ENCODE measurements at places on chromosomes 3 and 15. TPM values are rescaled to one million over a fixed set of nuclear protein-coding genes. Genes with fewer than 3 reads are reported as not detected.

DNA sequence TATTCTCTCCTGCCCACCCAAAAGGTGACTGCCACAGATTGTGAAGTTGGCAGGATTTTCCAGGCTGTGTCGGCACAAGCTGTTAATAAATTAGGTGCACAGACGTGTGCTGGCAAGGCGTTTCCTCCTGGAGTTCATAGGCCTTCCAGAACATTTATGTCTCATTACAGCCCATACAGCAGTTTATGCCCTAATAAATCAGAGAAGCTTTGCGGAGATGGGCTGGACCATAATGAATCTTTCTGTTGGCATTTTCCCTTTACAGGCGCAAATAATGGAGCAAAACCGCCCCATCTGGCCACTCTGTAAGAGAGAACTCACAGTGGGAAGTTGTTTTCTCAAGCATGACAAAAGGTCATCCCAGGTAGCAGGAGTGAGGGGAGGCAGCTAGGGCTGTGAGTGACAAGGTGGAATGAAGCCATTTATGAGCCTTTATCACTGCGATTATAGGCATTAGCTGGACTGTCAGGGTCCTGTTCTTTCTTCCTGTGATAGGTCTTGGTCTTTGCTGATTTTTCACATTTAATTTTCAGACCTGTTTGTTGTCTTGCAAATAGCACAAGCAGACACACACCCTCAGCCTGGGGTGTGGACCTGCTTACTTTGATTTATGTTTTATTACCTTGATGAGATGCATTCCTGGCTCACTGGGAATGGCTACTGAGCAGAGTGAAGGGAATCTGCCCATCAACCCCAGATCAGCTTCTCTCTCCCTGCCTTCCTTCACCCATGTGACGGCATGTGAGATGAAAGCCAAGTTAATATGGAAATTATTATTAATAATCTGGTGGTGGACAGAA lies 257.5 kb downstream of the LRTM1 start:
- no peaks in the 10 kb centered on the region for H3K27me3 ChIP-seq
- no peak for DNase-seq
- no peaks in the 10 kb centered on the region for H3K36me3 ChIP-seq
- H3K4me3 ChIP-seq, result no peak overlapping the region

Gene WWTR1
- total RNA-seq, result 0.92 TPM

Gene SYNPR
- total RNA-seq, result not detected

- H3K36me3 ChIP-seq, result no peaks in the 10 kb centered on the region
- H3K4me1 ChIP-seq, result no peaks in the 10 kb centered on the region
- no peaks in the 10 kb centered on the region for H3K27me3 ChIP-seq
- no peak overlapping the region for H3K27ac ChIP-seq
Observed at GRCh38 chr3:157868196-157868595, 238.0 kb downstream of the SHOX2 start.

GRCh38 chr3:15292765-15293522 lies 39.4 kb downstream of the SH3BP5 start:
- no peak for DNase-seq
- H3K27ac ChIP-seq, result peak overlapping the region; percentile 58
- no peaks in the 10 kb centered on the region for H3K27me3 ChIP-seq
- peaks cover 22% of the 10 kb centered on the region for H3K36me3 ChIP-seq
- no peak overlapping the region for H3K4me3 ChIP-seq

DNA sequence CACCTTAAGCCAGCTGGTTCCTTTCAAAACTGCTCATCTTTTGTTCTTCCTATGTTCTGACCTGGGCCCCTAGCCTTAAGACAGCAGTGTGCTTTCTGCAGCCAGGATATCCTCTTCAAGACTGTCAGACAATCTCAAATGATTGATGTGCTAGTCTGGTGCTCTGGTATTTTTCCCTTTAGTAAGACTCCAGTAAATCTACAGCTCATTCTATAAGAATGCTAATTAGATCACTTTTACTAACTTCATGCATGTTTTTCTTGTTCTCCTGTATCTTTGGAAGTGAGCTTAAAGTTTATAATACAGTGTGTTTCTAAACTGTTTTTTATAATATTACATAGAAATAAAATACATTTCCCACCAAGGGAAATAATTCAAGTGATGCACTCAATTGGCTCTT lies 220.9 kb upstream of the NANOGP8 start:
- no peaks in the 10 kb centered on the region for H3K4me1 ChIP-seq
- no peaks in the 10 kb centered on the region for H3K27me3 ChIP-seq
- H3K27ac ChIP-seq, result no peak overlapping the region
- no peak overlapping the region for H3K4me3 ChIP-seq
- H3K36me3 ChIP-seq, result no peaks in the 10 kb centered on the region

GRCh38 chr15:32872621-32873283 lies 154.9 kb downstream of the GREM1 start:
- no peak overlapping the region for H3K4me3 ChIP-seq
- no peaks in the 10 kb centered on the region for H3K27me3 ChIP-seq
- H3K36me3 ChIP-seq, result no peaks in the 10 kb centered on the region
- H3K27ac ChIP-seq, result no peak overlapping the region
- DNase-seq, result no peak

Gene PLSCR5
- not detected for total RNA-seq

GRCh38 chr3:106428565-106428994 lies 559.8 kb upstream of the CBLB start:
- no peaks in the 10 kb centered on the region for H3K36me3 ChIP-seq
- H3K4me3 ChIP-seq, result no peak overlapping the region
- H3K4me1 ChIP-seq, result peaks cover 12% of the 10 kb centered on the region
- DNase-seq, result no peak

GRCh38 chr3:38003371-38003816 lies 12.8 kb downstream of the VILL start:
- no peaks in the 10 kb centered on the region for H3K36me3 ChIP-seq
- H3K4me1 ChIP-seq, result peaks cover 3% of the 10 kb centered on the region
- no peak overlapping the region for H3K27ac ChIP-seq

GRCh38 chr3:63048367-63049326 lies 173.4 kb upstream of the CADPS start:
- no peak overlapping the region for H3K4me3 ChIP-seq
- no peak for DNase-seq
- no peak overlapping the region for H3K27ac ChIP-seq
- H3K36me3 ChIP-seq, result no peaks in the 10 kb centered on the region
- H3K4me1 ChIP-seq, result no peaks in the 10 kb centered on the region

Gene MESD
- total RNA-seq, result 35.3 TPM

DNA sequence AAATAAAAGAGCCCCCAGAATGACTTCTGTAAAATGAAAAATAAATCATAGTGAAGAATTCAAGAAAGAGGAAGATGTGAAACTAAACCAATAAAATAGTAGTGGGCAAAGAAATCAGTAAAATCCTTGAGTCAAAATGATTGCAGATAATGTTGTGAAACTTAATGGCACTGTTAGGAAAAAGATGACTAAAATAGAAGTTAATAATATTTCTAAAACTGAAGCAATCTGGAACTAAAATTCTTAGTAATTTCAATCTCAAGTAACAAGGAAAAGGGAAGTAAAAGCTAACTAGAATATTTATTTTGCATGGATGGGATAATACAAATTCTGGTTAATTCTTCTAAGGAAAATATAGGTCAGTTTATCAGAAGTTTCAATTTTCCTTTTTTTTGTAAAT lies 84.6 kb downstream of the TMCO5A start:
- no peak for DNase-seq
- H3K27ac ChIP-seq, result no peak overlapping the region
- no peaks in the 10 kb centered on the region for H3K4me1 ChIP-seq
- H3K4me3 ChIP-seq, result no peak overlapping the region
- no peaks in the 10 kb centered on the region for H3K36me3 ChIP-seq
- H3K27me3 ChIP-seq, result no peaks in the 10 kb centered on the region

Gene KNG1
- not detected for total RNA-seq

- DNase-seq, result peak; percentile 49
- peaks cover 34% of the 10 kb centered on the region for H3K4me1 ChIP-seq
- no peak overlapping the region for H3K27ac ChIP-seq
- no peaks in the 10 kb centered on the region for H3K36me3 ChIP-seq
- peaks cover 46% of the 10 kb centered on the region for H3K27me3 ChIP-seq
Observed at GRCh38 chr15:40436116-40436891, 4.4 kb upstream of the BAHD1 start.

Gene EIF2A
- total RNA-seq, result 78.8 TPM

DNA sequence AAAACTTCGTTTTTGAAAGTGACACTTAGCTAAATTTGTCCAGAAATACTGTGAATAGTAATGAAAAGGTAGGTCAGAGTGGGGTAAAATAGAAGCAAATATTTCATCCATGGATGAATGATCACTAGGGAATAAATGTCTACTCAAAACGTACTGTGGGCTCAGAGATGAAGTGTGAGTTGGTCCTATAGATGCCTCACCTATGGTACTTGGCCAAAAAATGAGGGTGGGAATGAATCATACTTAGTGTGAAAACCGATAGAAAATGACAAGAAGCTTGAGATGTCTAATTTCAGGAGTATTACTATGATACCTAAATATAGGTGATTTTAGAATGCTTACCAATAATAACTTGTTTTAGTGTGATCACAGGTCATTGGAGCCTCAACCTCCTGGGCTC lies 155.9 kb downstream of the GMNC start:
- no peak overlapping the region for H3K27ac ChIP-seq
- no peaks in the 10 kb centered on the region for H3K27me3 ChIP-seq
- H3K4me3 ChIP-seq, result no peak overlapping the region
- no peaks in the 10 kb centered on the region for H3K4me1 ChIP-seq
- DNase-seq, result no peak

Gene TERC
- total RNA-seq, result 12.5 TPM

Gene TGM5
- total RNA-seq, result 0.42 TPM

DNA sequence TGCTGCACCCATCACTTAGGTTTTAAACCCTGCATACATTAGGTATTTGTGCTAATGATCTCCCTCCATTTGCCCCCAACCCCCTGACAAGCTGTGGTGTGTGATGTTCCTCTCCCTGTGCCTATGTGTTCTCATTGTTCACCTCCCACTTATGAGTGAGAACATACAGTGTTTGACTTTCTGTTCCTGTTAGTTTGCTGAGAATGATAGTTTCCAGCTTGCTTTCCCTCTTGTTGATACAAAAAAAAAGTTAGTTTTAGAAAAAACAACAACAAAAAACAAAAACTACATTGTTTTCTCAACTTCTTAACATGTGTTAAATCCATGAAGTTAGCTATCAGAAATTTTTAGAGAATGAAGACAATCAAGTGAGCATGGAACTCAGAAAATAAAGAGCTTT lies 953.0 kb downstream of the VGLL3 start:
- no peak for DNase-seq
- H3K4me3 ChIP-seq, result no peak overlapping the region
- no peaks in the 10 kb centered on the region for H3K36me3 ChIP-seq
- H3K27me3 ChIP-seq, result no peaks in the 10 kb centered on the region

- H3K4me1 ChIP-seq, result no peaks in the 10 kb centered on the region
- H3K27ac ChIP-seq, result no peak overlapping the region
- H3K27me3 ChIP-seq, result no peaks in the 10 kb centered on the region
- no peak for DNase-seq
- no peak overlapping the region for H3K4me3 ChIP-seq
Observed at GRCh38 chr3:75692061-75692460, 27.9 kb downstream of the FRG2C start.

DNA sequence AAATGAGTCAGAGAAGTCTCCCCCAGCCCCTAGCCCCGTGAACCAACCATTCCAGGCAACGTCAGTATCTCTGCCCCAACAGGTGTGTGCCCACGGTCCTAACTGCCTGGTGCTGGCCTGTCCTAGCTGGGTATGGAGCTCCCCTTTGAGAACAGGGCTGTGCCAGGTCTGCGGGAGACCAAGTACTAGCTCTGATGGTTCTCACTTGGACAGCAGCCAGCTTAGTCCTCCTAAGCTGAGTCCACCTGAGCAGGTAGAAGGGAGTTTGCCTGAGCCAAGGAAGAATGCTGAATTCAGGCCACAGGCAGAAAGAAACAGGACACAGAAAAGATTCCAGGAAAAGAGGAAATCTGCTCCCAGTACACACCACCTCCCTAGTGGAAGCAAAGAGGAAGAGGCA lies 33.1 kb upstream of the PARL start:
- H3K4me1 ChIP-seq, result no peaks in the 10 kb centered on the region
- no peak overlapping the region for H3K4me3 ChIP-seq
- H3K27ac ChIP-seq, result no peak overlapping the region
- H3K27me3 ChIP-seq, result no peaks in the 10 kb centered on the region

Gene PRR20G
- total RNA-seq, result not detected

DNA sequence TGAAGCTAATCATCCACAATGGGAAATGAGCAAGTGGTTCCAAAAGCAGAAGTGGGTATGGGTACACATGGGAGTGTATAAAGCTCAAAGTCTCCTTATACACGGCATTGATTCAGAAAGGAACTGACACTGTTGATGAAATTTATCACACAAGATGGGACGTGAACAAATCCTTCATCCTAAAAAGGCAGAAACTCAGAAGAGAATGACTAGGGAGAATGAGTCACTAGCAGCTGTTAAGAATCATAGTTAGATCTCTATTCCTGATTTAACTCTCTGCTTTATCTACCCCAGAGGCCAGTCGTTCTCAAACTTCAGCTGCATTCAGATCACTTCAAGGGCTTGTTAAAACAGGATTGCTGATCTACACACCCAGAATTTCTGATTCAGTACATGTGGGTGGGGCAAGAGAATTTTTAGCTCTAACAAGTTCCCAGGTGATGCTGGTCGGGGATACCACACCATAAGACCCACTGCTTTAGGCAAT lies 97.7 kb upstream of the PHLDB2 start:
- no peak overlapping the region for H3K4me3 ChIP-seq
- no peaks in the 10 kb centered on the region for H3K36me3 ChIP-seq
- no peak for DNase-seq
- no peaks in the 10 kb centered on the region for H3K27me3 ChIP-seq
- no peak overlapping the region for H3K27ac ChIP-seq

DNA sequence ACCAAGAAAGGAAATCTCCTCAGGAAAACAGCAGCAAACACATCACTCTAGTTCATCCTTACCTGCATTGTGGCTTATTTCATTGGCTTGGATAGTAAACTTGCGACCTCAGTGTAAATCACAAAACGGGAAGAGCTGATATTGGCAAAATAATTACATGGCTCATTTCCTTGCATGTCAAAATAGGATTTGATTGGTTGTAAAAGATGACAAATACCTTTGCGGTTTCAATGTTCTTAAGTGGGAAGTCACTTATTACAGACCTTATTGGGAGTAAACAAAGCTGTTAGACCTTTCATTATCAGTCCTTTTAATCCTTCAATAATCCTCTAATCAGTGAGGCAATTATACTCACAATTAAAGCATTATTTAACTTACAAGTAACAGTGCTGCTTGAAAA lies 590.6 kb downstream of the MAGI1 start:
- no peaks in the 10 kb centered on the region for H3K27me3 ChIP-seq
- H3K27ac ChIP-seq, result no peak overlapping the region
- no peaks in the 10 kb centered on the region for H3K36me3 ChIP-seq

Gene LTF
- 0.22 TPM for total RNA-seq

GRCh38 chr3:4198491-4198890 lies 104.7 kb upstream of the SETMAR start:
- no peaks in the 10 kb centered on the region for H3K27me3 ChIP-seq
- no peak overlapping the region for H3K27ac ChIP-seq
- H3K4me3 ChIP-seq, result no peak overlapping the region

All from B cell (primary cell).